ENCODE measurements at places on chromosomes 1 and 21.

DNA sequence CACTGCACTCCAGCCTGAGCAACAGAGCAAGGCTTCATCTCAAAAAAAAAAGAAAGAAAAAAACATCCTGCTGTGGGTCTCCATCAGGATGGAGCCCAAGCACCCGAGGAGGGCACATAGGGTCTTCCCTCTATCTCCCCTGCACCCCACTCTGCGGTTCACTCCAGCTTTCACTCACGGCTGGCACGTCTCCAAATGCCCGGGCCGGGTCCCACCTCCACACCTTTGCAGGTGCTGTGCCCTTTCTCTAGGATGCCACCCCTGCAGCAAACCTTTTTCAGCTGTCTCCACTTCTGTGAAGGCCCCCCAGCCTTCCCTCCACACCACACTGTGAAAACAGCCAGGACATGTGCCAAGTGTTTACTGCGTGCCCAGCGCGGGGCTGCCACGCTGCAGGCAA is 22.4 kb upstream of the DDOST start:
- no peak for DNase-seq

GRCh38 chr1:225651376-225651871 is 1.5 kb downstream of the ENAH start:
- no peak for DNase-seq

- DNase-seq, result no peak
Measured at GRCh38 chr1:100354971-100355394, 2.7 kb downstream of the CDC14A start.

- no peak for DNase-seq
Measured at GRCh38 chr1:220521778-220522177, 6.2 kb upstream of the MARK1 start.

DNA sequence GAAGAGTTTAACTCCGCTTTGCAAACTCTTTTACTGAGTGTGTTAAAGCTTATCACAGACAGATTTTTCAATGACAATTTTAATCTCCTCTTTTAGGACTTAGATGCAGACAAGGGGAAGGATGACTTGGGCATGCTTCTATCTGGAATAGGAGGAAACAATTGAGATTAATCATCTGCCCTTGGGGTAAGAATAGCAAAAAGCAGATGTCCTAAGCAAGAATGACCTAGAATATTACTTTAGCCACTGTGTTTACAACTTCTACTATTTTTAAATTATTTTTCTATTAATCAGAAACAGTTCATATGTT is 569.0 kb upstream of the ADGRL2 start:
- DNase-seq, result no peak

DNA sequence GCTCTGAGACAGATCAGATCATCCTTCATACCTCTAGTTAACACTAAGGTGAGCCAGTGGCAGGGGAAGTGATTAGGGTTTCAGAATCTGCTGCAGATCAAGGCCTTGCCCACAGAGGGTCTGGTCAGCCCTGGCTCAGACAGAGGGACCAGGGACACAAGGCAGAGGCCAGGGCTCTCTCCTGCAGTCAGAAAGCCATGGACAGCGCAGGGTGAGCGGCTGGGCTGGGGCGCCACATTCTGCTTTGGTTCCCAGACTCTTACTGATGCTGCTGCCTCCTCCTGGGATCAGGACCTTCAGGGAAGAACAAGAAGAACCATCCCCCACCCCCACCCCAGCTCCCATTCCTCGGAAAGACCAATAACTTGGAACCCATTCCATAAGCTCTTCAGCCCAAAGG is 43.1 kb downstream of the GPR161 start:
- DNase-seq, result no peak

- no peak for DNase-seq
Measured at GRCh38 chr1:216742625-216743024, 19.4 kb upstream of the ESRRG start.

DNA sequence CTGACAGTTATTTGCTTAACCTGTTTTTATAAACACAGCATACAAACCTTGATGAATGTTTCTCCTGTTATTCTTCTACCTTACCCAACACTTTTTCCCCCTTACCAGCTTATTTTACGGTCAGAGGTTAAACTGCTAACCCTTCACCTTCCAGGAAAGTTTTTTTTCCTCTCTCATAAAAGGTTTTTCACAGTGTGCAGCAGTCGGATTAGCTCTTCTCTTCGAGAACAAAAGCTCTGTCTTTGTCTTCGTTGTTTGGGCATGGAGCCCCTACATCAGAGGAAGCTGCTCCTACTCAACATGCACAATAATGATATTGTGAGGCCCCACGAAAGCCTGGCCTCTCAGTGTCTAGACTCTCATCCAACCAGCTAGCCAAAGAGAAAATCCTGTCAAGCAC is 42.0 kb downstream of the DENND1B start:
- DNase-seq, result no peak

- no peak for DNase-seq
Measured at GRCh38 chr1:211520641-211521040, 28.7 kb upstream of the RD3 start.

- no peak for DNase-seq
Measured at GRCh38 chr1:172154551-172154950, 265.9 kb upstream of the C1orf105 start.

GRCh38 chr21:40047993-40048730 is 180.9 kb downstream of the PCP4 start:
- no peak for DNase-seq

GRCh38 chr1:219385787-219386427 is 212.2 kb downstream of the LYPLAL1 start:
- DNase-seq, result no peak

GRCh38 chr1:95146637-95147036 is 29.5 kb downstream of the TLCD4 start:
- DNase-seq, result no peak

DNA sequence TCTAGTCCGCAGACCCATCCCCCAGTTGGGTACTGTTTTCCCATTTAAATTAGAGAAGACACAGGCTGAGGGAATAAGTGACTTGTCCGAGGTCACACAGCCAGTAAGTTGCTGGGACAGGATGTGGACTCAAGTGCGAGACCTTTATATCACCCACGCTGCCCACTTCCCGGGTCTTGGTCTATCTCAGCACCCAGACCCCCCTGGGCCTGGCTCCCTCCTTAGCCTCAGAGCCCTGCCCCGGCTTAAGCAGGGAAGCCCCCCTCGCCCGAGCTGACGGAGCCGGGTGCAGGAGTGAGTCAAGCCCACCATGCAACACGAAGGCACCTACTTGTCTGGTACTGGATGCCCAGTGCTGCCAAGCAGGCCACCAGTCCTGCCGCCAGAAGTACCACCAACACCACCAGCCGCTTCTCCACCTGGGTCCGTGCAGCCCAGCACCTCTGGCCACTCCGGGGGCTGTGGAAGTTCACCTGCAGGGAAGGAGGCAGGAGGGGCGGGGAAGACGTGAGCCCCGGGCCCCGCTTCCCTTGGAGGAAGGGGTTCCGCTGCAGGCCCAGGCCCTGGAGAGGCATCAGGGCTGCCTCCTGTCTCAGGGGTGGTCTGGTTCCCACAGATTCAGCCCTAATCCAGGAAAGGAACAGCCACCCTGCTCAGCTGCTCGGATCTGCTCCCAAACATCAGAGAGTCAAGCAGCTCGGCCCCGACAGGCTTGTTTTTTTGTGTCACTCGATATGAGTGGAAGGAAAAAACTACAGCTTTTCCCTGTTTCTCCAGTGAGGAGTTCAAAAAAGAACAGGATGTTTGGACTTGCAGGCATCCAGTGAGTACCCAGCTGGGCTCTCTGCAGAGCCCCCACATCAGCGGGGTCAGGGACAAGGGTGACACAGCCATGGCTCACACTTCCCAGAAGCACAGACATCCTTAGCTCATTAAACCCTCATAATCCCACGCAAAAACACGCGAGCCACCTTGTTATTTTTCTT is 11.1 kb downstream of the ECE1 start:
- no peak for DNase-seq

DNA sequence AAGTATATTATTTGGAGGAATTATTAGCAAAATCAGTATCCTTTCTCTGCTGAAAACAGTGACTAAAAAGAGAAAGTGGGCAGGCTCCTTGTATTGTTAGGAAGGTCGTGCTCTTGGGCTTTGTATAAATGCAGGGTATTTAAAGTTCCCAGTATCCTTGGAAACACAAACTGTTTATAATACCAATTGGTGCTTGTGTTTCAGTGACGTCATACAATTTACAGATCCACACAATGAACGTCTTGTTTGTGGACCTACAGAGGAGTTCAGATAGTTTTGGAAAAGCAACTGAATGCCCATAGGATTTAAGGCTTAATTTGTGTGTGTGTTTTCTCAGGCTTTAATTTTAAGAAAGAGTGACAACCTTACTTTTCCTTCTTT is 168.2 kb downstream of the RASAL2 start:
- DNase-seq, result no peak

DNA sequence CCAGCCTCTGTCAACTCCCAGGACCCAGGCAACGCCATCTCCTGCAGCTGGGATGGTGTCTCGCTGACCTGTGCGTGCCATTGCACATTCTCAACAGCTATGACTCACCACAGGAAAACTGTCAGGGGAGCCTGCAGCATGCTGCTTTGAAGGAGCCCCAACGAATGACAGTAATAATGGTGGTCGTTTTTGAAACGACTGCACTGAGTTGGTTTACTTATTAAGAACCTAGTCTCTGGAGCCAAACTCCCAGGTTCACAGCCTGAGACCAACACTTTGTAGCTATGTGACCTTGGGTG is 21.6 kb downstream of the TCEA3 start:
- DNase-seq, result no peak

DNA sequence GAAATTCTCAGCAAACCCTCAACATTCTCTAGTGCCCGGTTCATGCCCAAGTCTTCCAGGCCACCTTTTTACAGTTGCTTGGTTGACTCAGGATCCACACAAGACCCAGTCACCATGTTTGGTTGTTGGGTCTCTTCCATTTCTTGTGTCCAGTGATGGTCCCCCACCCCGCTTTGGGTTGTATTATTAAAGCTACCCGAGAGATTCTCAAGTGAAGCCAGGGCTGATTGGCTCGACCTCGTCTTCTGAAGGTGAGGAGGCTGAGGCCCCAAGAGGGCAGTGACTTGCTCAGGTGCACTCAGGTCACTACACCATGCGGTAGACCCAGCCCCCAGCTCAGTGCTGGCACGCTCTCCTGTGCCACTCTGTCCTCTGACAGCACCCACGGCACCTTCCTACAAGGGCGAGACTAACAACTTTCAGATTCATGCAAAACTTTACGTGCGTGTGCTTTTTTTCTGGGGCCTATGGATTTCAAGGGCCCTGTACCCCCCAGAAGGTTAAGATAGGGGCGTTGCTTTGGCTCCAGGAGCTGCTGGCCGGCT is 50.3 kb downstream of the CAPN9 start:
- DNase-seq, result no peak

DNA sequence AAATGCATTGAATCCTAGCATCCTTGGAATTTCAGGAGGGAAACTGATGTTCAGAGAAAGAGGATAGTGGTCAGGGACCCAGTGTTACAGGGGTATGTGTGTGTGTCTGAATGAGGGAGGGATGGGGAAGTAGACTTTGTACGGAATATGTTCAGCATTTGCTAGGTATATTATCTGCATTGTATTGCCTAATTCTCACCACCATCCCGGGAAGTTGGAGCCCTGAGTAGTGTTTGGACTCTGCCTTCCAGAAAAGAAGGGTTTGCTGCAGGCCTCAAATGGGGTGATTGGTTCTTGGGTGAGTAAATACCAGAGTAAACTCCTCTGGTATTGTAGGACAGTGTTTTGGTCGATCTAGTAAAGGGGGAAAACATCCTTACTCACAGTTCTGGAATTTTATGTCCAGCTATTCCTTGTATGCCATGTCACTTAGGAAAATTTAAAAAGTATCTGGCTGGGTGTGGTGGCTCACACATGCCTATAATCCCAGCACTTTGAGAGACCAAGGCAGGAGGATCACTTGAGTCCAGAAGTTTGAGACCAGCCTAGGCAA is 7.1 kb upstream of the ZNF496 start:
- no peak for DNase-seq

GRCh38 chr1:104029456-104029970 is 279.8 kb downstream of the AMY1C start:
- DNase-seq, result no peak

- DNase-seq, result no peak
Measured at GRCh38 chr1:117466761-117467160, 99.5 kb downstream of the MAN1A2 start.

Data from stimulated activated CD8-positive, alpha-beta memory T cell treated with anti-CD3 and anti-CD28 coated beads, Interleukin-4, amount 100 ng/mL, for 1 hour (primary cell).